ENCODE measurements at places on chromosomes 12 and 14. TPM values are rescaled to one million over a fixed set of nuclear protein-coding genes. Genes with fewer than 3 reads are reported as not detected.
A peak's percentile ranks its signal among the peaks of the same experiment; 100 is the strongest.

- ATAC-seq: peak; percentile 85
These were observed 11.5 kb upstream of the KRT80 start for GRCh38 chr12:52203079-52203921.

- ATAC-seq: no peak
These were observed 134.2 kb downstream of the TGFB3 start for GRCh38 chr14:75847584-75847983.

DNA sequence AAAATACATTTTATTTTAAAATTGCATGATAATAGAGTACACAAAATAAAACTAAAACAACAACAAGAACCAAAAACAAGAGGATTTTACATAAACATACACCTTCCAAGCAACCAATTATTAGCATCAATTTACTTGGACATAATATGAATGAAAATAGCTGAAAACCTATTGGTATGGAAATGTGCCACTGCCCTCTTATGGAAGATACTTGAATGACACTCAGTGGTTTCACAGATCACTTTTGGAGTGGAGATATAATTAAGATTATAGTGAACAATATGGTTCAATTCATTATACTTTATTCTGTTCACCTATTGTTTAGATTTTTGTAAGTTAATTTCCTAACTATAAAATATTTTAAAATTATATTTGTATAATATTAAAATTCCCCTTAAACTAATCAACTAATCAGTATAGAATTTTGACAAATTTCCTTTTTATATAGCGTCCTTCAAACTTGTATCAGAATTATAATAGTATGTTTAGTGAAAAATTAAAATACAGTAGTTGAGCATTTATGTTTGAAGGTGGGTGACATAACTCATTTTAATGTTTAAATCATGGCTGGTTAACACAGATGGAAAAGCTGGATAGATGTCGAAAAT lies 70.1 kb downstream of the SLC6A15 start:
- no peak for ATAC-seq

- ATAC-seq: no peak
These were observed 92.1 kb upstream of the OTX2 start for GRCh38 chr14:56902385-56902784.

GRCh38 chr14:49586673-49587460 lies 687 bp upstream of the RPS29 start:
- ATAC-seq: peak; percentile 48

DNA sequence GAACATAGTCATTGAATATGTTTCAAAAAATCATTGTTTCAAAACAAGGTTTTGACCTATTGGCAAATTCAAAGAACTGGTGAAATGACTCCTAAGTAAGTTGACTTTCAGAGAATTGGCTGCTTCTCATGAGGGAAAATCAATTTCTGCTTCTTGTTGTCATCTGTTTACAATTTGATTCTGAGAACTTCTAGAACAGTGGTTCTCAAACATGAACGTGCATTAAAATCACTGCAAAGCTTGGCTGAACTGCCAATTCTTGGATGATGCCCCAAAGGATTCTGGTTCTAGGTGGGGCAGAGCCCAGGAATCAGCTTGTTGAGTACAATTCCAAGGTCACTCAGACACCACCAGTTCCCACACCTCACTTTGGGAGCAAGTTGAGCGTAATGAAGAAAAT lies 83.9 kb downstream of the ZFP36L1 start:
- no peak for ATAC-seq

GRCh38 chr14:102154821-102155549 lies 15.3 kb downstream of the WDR20 start:
- no peak for ATAC-seq

DNA sequence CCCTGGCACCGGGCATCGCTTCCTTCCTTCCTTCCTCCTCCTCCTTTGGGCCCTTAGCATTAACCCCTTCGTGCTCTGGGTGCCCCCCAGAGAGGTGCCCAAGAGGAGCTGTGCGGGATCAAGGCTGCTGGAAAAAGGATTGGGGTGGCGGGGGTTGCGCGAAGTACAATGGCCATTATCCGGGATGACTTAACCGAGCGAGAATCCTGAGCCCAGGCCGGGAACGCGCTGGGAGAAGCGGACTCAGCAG lies 2.8 kb downstream of the DHH start:
- ATAC-seq: no peak

GRCh38 chr14:102781063-102781462 lies 3.8 kb downstream of the TRAF3 start:
- no peak for ATAC-seq

- ATAC-seq: no peak
These were observed 22.0 kb downstream of the PRPF40B start for GRCh38 chr12:49645146-49646039.

DNA sequence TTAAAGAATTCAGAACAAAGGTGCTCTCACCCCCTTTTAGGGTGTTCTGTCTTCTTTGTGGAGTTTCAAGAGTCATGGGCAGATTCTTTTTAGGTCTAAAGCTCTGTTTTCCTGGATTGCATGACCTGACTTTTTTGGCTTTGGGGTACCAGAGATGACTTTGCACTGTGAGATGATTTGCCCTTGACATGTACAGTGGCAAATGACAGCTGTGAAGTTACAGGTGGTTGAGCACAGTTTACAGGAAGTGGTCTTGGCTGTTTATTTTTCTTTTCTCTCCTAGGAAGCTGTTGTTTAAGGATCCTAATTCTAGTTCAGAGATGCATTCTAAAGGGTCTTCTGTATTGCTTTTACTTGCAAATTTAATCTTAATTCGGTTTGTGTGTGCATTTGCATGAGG lies 83.8 kb upstream of the METAP2 start:
- ATAC-seq: no peak

DNA sequence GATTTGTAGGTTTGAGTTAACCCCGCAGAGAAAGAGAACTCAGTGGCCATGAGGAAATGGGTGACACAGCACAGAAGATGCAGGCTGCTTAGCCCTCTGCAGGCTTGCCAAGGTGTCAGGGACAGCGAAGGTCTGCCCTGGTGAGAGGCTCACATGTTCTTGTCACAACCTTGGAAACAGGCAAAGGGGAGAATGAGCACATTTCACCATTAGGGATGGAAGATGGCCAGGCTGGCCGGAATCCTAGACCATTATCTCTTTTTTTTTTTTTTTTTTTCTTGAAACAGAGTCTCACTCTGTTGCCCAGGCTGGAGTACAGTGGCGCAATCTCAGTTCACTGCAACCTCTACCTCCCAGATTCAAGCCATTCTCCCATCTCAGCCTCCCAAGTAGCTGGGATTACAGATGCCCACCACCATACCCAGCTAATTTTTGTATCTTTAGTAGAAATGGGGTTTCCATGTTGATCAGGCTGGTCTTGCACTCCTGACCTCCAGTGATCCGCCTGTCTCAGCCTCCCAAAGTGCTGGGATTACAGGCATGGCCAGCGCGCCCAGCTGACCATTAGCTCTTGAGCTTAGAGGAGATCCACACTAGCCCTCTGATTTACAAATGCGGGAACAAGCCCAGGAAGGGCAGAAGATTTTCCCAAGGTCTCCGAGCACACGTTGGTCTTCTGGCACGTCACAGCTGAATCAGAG lies 34.6 kb downstream of the LTBP2 start:
- ATAC-seq: no peak

- no peak for ATAC-seq
These were observed at the start of gene FGF6 for GRCh38 chr12:4445156-4446101. Gene FGF6, minus strand, starts transcription at chr12:4445815. Its CDS starts 245 bp downstream, at chr12:4445570.

DNA sequence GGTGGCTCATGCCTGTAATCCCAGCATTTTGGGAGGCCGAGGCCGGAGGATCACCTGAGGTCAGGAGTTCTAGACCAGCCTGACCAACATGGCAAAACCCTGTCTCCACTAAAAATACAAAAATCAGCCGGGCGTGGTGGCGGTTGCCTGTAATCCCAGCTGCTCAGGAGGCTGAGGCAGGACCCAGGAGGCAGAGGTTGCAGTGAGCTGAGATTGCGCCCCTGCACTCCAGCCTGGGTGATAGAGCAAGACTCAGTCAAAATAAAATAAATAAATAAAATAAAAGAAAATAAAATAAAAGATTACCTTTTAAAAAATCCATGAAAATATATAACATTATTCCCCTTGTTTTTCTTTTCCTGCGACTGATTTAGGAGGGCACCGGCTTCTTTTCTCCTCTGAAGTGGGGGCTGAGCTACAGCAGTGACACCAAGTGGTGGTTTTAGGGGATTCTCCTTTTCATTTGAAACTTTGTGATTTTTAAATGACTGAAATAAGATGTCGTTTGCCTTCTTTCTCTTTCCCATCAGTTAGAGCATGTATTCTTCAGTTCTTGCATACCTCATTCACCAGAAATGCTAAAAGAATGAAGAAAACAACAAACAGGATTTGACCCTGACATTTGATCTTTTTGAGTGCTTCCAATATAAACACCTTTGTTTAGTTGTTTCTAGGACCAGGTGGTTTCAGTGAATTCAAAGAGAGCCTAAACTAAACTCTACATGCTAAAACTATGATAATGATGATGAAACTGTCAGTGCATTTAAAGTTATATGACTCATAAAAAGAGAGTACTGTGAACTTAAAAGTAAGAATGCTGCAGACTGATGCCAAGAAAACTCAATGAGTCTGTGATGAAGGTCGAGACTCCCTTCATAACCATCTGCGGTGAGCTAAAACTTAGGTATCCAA lies 22.6 kb upstream of the PKP2 start:
- peak; percentile 55 for ATAC-seq

Gene HOXC13
- 0.52 TPM for total RNA-seq

Gene ANKRD33
- total RNA-seq: not detected

All from esophagus mucosa (tissue), 1 donor.